ENCODE measurements at places on chromosomes 12 and 14.

DNA sequence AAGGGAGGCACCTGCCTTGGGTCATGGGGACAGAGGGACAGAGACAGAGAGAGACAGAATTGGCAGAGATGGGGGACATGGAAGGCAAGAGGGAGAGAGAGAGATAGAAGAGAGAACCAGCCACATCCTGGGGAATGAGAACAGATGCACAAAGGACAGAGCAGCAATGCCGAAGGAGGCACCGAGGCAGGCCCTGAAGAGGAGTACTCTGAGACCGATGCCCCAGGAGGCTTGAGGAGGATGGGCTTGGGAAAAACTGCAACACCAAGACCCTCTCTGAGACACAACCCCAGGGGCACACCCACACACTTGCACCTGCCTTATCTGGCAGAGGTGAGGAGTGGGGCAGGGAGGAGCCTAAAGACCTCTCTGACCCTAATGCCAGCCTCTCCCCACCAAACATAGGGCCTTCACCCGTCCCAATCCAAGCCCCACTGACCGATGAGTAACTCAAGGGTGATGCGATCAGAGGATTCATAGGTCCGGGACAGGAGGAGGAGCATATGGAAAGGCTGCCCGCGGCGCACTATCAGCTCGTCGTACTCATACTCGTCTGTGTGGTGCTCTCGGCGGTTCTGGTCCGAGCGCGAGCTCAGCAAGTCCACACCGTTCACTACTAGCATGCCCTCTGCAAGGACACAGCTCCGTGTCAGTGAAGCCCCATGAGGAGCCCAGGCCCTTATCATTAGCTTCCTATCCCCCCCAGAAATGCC is 1.6 kb downstream of the TGM1 start:
- no peak for DNase-seq

DNA sequence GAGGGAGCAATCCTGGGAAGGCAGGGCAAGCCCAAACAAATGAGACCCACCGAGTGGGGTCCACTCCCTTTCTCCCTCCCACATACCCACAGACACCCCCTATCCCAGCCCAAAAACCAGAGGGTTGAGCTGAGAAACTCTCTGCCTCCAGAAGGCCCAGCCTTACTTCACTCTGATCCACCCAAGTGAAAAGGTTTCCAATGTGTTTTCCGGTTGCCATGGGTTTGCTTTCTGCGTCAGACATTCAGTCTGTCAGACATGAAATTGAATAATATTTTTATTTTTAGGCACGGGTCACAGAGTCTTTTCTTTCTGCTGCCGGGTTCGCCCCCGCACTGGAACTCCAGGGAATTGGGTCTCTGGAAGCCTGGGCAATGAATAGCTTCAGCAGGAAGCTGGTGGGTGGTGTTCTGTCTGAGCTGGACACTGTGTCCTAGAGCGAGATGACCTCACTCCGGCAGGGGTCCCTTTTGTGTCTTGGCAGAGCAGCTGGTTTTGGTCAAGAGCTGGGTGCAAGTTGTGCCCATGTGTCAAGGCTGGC is 69.8 kb upstream of the CLMN start:
- no peak for DNase-seq

DNA sequence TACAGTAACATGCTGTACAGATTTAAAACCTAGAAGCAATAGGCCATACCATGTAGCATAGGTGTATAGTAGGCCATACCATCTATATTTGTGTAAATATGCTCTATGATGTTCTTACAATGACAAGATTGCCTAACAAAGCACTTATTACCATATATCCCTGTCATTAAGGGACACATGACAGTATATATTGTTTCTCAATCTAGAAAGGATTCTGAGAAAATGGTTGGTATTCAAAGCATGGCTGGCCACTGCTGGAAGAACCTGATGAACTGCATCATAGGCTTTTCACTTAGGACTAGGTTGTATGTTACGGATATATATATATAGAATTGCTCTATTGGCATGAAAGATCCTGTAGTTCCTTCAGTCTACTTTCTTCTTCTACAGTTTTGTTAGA is 125.2 kb upstream of the SLC38A2 start:
- no peak for DNase-seq

GRCh38 chr12:2793561-2793960 is 1.2 kb upstream of the FKBP4 start:
- no peak for DNase-seq

GRCh38 chr12:92444763-92445162 is 258.0 kb upstream of the PLEKHG7 start:
- DNase-seq: no peak
